ENCODE measurements at places on chromosomes 13 and 19.

- no peak for DNase-seq
Observed at GRCh38 chr13:93146584-93147297, 79.9 kb upstream of the GPC6 start.

DNA sequence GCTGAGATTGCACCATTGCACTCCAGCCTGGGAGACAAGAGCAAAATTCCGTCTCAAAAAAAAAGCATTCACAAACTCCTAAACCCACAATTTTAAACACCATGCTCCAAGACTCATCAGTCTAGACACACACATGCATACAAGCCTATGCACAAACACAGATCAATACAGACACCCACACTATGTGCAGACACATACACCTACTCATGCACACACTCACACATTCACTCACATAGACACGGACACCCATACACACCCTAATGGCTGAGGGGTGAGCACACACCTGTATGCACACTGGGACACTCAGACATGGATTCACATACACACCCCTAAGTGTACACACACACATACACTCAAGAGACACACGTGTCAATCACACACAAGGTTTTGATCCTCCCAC lies 9.3 kb downstream of the PNMA8B start:
- no peak for DNase-seq

DNA sequence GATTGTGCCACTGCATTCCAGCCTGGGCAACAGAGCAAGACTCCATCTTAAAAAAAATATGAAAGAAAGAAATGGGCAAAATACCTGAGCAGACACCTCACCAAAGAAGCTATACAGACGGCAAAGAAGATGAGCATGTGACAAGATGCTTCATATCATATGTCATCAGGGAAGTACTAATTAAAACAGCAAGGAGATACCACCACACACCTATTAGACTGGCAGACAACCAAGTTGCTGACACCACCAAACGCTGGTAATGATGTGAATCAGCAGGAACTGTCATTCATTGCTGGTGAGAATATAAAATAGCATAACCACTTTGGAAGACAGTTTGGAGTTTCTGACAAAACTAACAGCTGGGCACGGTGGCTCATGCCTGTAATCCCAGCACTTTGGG lies 11.5 kb upstream of the TFDP1 start:
- DNase-seq: no peak

DNA sequence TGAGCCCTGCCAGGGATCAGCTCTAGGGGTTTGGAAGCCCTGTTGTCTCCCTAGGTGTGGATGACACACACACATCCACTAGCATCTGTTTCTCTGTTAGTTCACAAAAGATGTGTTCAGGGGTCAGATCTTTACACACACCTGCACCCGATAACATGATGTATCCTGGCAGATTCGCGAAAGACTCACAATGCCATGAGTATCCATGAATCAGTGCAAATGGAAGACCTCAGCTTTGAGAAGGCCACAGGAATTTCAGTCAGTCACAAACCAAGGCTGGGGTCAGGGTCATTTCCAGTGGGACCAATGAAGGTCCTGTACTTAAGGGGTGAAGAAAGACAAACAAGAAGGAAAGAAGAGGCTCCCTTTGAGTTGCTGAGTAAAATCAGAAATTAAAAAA lies 898.2 kb downstream of the UQCRFS1 start:
- DNase-seq: no peak

- no peak for DNase-seq
Observed at GRCh38 chr19:51480590-51480989, 2.3 kb downstream of the CEACAM18 start.

DNA sequence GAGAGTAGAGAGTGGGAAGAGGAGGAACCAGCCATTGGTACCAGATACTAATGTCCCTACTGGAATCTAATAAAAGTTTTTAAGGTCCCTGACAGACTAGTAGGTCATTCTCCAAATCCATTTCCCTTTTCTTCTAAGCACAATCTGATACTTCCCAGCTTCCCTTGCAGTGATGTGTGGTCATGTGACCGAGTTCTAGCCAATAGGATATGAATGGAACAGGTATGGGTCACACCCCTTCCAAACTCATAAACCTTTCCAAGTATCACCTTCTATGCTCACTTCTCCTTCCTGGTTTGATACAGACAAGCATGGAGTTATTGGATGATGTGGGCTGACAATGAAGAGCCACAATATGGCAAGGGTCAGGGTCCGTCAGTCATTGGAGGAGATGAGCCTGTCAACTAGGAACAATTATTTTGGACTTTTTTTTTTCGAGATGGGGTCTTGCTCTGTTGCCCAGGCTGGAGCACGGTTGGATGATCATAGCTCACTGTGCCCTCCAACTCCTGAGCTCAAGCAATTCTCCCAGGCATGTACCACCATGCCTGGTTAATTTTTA lies 54.8 kb downstream of the CACNA1A start:
- DNase-seq: no peak

- no peak for DNase-seq
Observed at GRCh38 chr19:47340477-47341208, 8.5 kb upstream of the DHX34 start.

- DNase-seq: no peak
Observed at GRCh38 chr19:45451131-45451849, 16.5 kb upstream of the FOSB start.

- DNase-seq: no peak
Observed at GRCh38 chr19:34332027-34332760, 32.8 kb upstream of the GPI start.

DNA sequence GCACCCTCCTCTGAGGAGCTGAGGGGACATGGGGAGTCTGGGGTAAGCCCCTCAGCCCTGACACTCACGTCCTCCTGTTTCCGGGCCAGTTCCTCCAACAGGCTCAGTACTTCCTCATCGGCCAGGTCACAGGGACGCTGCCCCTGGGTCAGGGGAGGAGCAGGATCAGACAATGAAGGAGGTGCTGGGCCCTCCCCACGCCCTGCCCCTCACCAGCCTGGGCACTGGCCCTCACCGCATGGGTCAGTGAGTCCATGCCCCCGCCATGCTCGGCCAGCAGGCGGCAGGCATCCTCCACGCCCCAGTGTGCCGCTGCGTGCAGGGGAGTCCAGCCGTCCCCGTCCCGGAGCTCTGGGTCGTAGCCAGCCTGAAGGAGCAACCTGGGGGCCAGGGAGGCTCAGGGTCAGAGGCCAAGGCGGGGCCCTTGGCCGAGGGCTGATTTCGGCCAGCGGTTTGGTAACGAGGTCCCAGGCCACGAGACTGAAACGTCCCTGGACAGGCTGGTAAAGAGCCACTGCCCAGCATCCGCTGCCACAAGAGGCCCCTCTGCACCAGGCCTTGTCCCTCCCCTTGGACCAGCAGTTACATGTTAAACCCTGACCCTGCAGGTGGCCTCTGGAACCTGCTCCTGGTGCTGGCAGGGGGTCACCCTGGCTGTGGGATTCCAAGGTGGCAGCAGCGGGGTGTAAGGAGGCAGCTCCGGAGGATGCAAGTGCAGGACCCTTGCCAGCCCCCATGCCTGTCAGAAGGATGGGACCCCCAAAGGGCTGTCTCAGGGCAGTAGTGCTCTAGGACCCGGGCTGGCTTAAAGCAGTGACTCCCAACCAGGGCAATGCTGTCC lies 18.5 kb downstream of the PPP1R12C start:
- no peak for DNase-seq

GRCh38 chr19:49766930-49767299 lies at the start of gene AP2A1:
TSS of gene AP2A1 (plus strand) at chr19:49767001. CDS start at chr19:49767134, 133 bp downstream.
- DNase-seq: no peak

GRCh38 chr13:48761256-48761655 lies 107.5 kb downstream of the CYSLTR2 start:
- DNase-seq: no peak

DNA sequence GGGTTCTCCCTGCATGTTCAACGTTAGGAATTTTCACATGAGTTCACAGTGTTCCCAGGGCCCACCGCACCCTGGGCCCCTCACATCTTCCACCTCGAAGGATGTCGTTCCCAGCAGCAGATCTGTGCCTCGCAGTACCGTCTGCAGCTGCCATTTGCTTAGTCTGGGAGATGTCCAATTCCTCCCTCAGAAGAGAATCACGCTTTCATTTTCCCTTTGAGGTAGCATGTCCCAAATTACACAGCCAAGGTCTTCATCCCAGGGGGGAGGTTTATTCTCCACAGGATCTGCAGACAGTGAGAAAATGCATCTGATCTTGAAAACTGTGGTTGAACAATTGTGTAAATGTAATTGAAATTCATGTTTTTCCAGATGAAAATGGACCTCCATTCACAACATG lies 150.2 kb downstream of the DCT start:
- no peak for DNase-seq

DNA sequence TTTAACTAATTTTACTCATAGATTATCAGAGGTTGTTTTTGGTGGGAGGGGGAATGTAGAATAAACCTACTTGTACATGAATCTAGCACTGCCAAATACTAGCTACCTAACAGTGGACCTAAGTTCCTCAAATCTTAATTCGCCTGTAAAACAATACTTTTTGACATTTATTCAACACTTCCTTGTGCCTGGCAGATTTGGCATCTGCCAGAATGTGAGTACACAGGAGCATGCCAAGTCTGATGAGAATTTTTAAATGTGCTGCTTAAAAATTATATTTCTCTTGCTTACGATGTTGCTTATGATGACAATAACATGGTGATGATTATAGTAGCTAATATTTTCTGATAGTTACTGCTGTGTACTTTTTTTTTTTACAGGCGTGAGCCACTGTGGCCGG lies 240.2 kb upstream of the STARD13 start:
- DNase-seq: no peak

DNA sequence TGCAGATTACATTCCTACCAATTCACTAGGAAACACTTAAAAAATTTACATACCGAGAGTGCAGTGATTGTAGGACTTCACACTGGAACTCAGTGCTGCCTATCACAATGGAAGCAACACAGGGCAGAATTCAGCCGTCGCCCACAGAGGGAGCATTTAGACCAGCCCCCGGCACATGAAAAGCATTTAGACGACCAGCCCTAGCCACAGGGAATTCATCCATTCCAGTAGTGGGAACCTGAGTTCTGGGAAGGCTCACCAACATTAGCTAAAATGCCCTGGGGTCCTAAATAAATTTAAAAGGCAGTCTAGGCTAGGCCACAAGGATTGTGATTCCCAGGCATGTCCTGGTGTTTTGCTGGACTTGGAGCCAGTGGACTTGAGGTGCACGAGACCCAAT lies 155.2 kb downstream of the LIG4 start:
- no peak for DNase-seq

DNA sequence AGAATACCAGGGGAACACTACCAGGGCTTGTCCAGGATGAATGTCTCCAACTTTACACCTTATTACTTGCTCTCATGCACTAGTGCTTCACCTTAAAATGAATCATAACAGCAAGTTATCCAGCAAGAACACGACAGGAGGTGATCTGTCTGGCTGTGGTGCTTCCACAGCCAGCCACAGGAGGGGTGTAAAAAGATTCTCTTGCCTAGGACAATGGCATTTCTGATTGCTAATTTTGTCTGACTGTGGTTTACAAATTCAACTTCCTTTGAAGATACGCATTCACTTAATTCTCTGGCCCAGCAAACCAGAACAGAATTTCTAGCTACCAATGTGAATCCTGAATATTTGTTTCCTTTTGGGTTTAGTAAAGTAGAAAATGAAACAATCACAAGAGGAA lies 23.1 kb upstream of the COG3 start:
- no peak for DNase-seq

- DNase-seq: no peak
Observed at GRCh38 chr13:27130979-27131623, 40.5 kb downstream of the USP12 start.

DNA sequence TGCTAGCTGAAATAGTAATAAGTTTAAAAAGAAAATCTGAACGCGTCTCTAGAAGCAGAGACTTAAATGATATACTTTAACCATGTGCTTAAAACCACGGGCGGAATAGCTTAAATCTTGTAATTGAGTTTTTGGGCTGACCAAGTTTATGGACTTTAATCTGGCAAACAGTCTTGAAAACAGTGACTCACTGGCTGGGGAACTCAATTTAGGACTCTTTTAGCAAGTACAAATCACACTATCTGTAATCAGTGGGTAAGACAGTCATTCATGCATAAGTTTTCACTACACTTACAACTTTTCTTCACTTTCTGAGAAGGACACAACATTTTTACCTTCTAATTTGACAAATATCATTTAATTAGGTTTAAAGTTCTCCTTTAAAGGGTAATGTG lies 26.8 kb downstream of the ZNF627 start:
- DNase-seq: no peak

- no peak for DNase-seq
Observed at GRCh38 chr13:37194428-37194861, 89.0 kb upstream of the CSNK1A1L start.

DNA sequence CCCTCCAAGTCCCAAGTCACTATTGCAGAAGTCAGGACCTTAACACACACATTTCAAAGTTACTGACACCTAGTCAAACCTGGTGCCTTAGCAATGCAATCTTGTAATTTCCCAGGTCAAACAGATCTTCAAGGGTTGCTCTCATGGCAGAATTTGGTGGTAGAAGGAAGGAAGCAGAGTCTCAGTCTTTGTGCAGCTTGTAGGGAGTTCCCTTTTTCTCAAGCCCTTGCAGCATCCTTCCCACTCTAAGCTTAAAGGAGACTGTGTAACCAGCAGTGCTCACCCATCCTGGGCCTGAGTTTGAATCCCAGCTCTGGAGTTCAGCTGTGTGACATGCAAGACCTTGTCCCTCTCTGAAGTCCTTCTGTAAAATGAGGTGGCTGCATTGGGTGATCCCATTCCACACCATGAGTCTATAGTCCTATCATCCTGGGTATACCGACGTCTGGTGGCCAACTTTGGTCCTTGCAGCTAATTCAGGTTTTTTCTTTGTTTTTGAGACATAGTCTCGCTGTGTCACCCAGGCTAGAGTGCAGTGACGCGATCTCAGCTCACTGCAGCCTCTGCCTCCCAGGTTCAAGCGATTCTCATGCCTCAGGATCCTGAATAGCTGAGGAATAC lies 9.8 kb downstream of the SIGLEC10 start:
- no peak for DNase-seq

DNA sequence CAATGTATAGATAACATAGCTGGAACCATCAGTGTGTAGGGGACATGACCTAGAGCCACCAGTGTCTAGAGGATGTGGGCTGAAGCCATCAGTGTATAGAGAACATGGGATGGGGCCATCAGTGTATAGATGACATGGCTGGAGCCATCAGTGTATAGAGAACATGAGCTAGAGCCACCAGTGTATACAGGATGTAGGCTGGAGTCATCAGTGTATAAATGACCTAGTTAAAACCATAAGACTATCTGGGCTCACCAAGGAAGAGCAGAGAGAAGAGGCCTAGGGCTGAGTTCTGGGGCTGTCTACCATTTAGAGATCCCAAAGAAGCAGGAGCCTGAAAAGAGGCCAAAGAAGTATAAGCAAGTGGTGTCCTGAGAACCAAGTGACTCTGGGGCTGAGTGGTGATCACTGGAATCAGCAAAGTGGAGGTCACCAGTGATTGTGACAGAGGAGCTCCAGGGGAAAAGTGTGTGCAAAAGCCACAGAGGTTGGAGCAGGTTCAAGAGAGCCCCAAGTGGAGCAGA lies 41.0 kb downstream of the RFX2 start:
- DNase-seq: no peak

- no peak for DNase-seq
Observed at GRCh38 chr13:41150058-41150457, 17.5 kb upstream of the KBTBD6 start.
